ENCODE measurements at places on chromosomes 7 and 10.

DNA sequence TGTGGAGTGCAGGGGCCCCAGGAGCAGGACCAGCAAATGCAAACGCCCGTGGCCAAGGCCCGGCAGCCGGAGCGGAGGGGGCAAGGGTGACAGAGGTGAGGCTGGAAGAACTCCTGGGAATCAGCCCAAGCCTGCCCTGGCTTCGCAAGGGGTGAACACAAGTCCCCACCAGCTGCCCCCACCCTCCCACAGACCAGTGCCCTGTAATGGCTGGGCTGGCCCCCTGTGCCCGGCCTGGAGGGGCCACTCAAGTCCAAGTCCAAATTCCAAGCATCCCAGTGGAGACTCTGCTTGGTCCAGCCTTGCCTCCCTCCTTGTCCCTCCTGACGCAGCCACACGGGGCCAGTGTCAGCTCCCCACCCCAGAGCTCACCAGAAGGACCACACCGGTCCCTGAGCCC is 28.0 kb downstream of the MICALL2 start:
- no peak for DNase-seq

DNA sequence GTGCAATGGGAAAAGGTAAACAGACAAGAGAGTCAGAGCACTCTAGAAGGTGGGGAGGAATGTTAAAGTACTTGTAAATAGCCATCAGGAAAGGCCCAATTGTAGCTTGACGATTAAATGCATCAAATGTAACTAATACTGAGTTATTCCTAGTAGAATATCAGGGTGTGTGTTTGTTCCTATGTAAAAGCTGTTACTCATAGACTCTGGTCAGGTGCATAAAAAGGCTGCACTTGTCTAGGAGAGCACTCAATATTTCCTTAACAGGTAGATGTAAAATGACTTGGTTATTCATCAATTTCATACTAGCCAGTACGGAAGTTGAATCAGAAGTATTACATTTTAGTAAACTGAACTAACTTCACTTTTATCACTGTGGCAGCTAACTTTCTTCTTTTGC is 179.7 kb upstream of the AGR3 start:
- no peak for DNase-seq

GRCh38 chr10:97018251-97019212 is 167.2 kb downstream of the SLIT1 start:
- no peak for DNase-seq

DNA sequence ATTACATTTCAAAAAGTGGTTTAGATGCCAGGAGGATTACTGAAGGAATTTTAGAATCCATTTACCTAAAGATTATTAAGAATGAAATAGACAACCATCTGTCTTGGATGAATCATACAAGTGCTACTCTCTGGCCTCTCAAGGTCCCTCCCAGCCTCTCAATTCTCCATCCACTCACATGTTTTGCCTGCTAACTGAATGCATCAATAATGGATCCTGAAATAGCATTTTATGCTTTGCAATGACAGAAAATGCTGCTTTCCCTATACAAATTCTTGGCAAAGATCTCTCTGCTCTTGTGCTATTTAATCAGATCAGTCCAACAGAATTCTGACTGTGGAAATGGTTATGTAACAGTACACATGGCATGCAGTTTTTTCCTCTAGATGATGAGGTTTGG is 68.1 kb downstream of the HBP1 start:
- no peak for DNase-seq

DNA sequence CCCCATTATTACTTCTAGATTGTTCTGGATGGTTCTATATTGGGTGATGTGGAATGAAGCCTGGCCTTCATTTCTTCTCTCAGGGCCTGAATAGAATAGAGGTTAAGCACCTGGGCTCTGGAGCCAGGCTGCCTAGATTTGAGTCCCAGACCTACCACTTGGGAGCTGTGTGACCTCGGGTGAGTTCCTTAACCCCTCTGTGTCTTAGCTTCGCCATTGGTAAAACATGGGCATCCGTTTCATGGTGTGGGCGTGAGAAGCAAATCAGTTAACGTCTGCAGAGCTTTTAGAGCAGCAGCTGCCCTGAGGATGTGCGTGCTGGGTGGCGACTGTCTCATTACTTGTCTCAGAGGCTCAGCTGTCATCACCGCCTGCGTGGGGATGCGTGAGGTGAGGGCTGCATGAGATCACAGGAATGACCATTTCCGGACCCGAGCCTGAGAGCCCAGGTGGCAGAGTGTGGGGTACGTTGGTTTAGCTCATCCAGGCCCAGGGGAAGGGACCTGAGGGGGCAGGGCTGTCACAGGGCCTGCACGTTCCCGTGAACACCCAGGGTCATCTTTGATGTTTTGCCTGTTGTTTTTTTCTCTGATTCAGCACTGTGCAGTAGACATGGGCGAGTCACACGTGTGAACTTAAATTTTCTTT is 9.7 kb downstream of the AGAP3 start:
- no peak for DNase-seq

DNA sequence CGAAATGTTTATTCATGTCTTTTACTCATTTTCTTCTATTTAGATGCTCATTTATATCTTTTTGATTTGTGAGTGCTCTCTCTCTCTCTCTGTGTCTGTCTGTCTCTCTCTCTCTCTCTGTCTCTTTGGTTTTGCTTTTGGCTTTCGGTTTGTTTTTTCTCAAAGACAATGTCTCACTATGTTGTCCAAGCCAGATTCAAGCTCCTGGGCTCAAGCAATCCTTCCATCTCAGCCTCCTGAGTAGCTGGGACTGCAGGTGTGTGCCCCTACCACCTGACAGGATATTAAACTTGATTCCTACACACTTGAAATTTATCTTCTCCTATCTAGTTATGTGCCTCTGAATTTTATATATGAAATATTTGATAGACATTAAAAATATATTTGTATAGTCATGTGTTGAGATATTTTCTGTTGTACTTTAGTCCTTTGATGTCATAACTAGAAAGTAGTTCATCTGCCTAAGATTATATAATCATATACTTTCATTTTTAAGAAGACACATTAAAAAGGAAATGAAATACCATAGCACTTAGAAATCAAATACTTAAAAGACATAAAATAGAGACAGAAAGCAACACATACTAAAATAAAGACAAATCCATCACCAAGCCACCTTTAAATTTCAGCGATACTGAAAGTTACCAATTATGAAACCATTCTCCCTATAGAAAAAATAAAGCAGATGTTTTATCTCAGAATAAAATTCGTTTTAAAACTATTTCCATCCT is 68.1 kb upstream of the SFMBT2 start:
- no peak for DNase-seq

DNA sequence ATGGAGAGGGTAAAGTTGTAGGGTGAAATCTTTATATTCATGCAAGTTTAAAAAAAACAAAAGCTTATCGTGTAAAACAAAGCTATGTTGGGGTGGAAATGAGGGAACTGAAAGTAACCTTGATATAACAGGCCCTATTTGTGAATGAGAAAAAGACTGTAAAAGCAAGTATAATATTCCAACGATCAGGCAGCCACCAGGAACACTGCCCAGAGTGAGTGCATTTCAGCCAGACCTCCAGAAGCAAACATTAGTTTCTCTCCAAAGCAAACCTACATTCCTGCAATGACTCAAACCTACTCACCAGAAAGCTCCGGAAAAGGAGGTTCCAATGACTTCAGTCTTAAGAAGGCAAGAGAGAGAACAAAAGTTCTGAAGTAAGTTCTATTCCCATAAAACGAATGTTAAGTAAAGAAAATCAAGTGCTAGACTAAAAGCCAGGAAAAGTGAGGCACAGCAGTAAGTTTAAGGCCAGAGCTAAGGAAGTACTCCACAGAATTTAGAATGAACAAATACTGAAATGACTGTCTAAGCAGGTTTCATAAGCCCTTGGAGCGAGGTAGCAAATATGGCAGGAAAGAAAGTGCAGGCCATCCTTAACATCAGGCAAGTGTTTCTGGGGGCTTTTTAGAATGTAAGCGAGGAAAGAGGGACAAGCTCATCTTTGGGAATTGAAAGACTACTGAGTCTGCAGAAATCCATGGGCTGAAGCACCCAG is 493.1 kb downstream of the XPNPEP1 start:
- DNase-seq = no peak

DNA sequence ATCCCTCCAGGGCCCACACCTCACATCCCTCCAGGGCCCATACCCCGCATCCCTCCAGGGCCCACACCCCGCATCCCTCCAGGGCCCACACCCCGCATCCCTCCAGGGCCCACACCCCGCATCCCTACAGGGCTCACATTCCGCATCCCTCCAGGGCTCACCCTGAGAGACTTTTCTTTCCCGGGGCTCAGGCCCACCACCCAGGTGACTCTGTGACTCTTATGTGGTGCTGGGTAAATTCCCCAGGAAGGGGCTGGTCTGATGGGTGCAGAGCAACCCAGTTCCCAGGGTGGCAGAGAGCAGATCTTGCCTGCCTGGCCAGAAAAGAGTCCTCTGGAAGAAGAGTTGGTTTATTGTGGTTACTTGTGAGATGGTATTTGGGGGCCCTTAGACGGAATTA is 290.7 kb downstream of the TCERG1L start:
- DNase-seq = no peak

DNA sequence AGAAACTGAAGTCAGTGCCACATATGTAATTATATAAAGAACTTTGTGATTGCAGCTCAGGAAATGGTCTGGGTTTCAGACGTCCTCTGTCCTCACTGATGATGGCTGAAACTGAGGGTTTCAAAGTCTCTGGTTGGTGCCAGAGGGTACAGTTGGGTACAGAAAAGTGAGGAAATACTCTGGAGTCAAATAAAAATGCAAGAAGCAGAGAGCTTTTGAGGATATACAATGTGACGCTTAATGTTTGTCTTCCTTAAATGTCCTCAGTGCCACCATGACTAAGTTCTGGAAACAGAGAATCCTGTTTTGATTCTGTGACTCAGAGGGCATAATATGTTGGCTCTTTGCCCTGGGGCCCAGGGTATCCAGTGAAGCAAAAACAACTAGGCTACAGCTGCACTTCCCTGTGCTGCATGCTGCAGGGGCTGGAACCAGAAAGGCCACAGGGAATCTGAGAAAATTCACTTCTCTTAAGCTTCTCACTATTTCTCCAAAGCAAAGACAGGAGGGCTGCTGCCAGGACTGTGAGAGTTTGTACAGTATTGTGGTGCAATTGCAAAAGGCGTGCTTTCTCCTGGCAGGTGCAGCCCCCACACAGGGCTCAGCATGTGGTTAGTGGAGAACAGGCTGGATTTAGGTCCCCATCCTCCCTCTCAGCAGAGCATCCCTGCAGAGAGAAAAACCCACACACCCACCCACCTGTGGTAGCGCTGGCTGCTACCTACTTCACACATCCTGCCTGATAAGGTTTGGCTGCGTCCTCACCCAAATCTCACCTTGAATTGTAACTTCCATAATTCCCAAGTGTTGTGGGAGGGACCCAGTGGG is 169.5 kb upstream of the SVIL start:
- no peak for DNase-seq

DNA sequence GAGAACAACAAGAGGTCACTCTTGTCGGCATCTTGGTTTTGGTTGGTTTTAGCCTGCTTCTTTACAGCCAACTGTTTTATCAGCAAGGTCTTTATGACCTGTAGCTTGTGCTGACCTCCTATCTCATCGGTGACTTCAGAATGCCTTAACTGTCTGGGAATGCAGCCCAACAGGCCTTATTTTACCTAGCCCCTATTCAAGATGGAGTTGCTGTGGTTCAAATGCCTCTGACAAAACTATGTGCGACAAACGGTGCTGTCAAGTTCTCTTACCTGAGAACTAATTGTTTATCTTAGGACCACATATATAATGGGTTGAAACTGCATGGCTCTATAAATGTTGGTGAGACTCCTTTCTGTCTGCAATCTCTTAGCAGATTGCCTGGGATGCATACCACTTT is 35.9 kb upstream of the POT1 start:
- no peak for DNase-seq

- DNase-seq = no peak
Measured at GRCh38 chr7:101935521-101936141, 118.2 kb downstream of the CUX1 start.

DNA sequence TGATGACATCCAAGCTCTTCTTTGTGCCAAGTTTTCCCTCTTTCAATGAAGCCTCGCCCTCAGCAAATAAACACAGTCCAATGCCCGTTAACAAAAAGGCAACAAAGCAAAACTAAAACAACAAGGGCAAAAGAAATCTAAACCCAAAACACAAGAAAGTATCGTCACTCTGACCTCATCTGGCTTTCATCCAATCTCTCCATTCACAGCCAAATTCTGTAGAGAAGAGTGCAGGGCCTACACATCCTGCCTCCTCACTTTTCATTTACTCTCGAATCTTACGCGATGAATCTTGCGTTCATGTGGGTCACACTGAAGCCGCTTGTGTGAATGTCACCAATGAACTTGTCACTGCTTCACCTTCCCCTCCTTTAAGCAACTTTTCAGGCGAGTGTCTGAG is 15.9 kb upstream of the AKR1E2 start:
- DNase-seq = no peak

DNA sequence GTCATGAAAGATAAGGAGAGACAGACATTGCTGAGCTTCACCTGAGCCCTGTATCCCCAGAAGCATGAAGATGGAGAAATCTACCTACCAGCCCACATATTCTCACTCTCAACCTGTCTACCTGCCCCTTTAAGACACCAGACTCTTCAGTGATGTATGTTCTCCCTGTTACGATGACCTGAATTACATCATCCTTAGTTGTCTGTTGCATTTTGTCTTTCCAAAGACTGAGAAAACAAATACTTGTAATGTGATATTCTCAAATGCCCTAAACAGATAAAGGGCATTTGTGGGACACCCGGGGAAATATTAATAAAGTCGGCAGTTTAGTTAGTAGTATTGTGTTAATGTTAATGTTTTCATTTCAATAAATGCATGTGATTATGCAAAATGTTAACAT is 305.8 kb upstream of the IGFBP3 start:
- no peak for DNase-seq

GRCh38 chr10:58993480-58994221 is 182.8 kb upstream of the PHYHIPL start:
- peak; percentile 24 for DNase-seq

GRCh38 chr10:133278577-133279265 is 2.1 kb upstream of the ADAM8 start:
- DNase-seq = peak; percentile 48

DNA sequence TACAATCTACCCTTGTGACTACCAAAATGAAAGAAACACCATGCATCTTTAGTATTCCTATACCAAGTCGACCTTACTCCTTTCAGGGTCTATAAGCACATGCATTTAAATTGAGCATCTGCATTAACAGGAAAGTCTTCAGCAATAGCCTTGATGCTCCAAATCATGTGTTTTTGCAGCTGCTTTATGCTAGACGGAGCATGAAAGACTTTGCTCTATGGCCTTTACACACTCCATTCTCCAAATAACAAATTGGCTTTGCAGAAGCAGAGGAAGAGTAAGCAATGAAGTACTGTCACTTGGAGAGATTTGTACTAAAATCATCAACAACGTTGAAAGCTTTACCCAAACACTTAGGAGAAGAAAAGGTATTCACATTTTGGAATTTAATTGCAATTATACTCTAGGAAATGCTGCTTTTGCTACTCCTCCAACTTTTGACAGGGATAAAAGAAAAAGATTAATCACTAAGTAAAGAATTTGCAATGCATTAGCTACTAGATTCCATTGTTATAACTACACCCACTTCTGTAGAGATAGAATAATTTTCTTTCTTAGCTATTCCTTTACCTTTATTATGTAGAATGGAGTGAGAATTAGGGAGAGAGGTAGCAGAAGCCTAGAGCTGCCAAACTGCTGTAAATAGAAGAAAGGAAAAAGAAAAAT is 131.8 kb downstream of the SEMA3E start:
- DNase-seq = no peak
